ENCODE measurements at places on chromosomes 11 and 22.
A peak's percentile ranks its signal among the peaks of the same experiment; 100 is the strongest.

- no peak for DNase-seq
Measured at GRCh38 chr22:48898524-48899250, 929.0 kb downstream of the BRD1 start.

GRCh38 chr11:129911298-129911697, 15.9 kb upstream of the NFRKB start:
- peak; percentile 56 for DNase-seq

DNA sequence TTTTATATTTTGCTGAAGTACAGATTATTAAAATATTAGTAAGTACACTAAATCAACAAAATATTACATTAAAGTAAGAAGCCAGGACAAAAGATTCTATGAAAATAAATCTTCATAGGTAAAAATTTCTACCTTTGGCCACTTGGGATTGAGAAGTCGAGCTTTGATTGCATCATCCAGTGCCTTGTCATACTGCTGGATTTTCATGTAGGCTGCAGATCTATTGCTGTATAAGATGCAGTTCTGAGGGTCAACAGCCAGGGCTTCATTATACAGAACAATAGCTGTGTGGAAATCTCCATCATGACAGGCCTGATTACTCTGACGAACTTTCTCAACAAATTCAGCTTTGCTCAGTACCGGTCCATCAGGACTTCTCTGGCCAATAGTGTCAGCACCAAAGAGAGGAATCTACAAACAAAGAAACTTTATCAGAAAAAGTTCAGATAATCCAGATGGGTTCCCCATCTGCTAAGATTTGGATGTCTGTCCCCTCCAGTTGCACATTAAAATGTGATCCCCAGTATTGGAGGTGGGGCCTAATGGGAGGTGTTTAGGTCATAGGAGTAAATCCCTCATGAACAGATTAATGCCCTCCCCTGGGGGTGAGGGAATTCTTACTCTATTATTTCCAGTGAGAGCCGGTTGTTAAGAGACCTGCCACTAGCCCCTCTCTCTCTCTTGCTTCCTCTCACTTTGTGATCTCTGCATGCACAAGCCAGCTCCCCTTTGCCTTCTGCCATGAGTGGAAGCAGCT, 50.0 kb downstream of the TTC28 start:
- DNase-seq, result peak; percentile 22

GRCh38 chr11:91239359-91239758, 985.3 kb upstream of the FAT3 start:
- DNase-seq, result no peak

- peak; percentile 91 for DNase-seq
Measured at GRCh38 chr11:94731880-94732601, 36.1 kb upstream of the AMOTL1 start.

DNA sequence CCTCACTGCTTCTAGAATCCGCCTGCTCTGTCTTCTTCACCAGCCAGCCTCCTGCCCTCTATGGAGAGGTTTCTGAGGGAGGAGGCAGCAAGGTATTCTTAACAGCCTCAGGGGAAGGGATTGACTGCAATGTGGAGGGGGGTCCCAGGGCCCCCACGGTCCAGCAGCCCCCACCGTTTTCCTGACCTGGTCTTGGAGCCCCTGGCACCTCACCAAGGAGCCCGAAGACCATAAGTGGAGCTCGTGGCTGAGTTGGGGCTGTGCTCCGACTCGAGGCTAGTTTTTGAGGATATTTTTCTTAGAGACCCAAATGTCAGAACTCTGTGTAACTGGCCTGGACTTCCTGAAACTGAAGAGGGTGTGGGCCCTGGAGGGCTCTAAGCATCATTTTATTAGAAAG, 590.0 kb downstream of the BRD1 start:
- DNase-seq, result no peak

GRCh38 chr11:61133956-61134662, 27.1 kb downstream of the VPS37C start:
- DNase-seq, result no peak

GRCh38 chr11:10731064-10731680, 19.9 kb upstream of the CTR9 start:
- no peak for DNase-seq

- no peak for DNase-seq
Measured at GRCh38 chr22:45776313-45776585, 104.6 kb downstream of the ATXN10 start.
